Activated naive CD4-positive, alpha-beta T cell treated with anti-CD3 and anti-CD28 coated beads for 36 hours (primary cell): ENCODE measurements at places on chromosomes 12 and 14. TPM values are rescaled to one million over a fixed set of nuclear protein-coding genes. Genes with fewer than 3 reads are reported as not detected.
A peak's percentile ranks its signal among the peaks of the same experiment; 100 is the strongest.

DNA sequence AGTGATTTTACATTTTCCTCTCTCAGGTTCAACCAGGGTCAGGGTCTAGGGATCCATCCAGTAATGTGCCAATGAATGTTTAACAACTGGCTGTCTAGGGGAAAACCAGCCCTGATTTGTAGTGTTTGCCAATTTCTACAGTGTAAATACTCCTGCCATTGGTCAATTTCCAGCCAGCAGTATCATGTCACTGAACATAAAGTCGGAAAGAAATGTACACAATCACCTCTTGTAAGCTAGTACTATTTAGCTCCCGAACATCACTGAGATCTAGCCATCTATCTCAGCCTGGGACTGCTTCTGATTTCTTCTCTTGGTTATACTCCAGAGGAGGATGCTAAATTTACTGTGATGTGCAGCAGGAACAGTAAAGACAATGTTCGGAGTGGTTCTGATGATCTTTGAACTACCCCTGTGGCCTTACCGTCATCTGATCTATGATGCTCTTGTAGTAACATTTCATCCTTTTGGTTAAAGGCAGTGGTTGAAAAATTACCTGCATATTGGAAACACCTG, 36.7 kb upstream of the EGLN3 start:
- no peak for DNase-seq

DNA sequence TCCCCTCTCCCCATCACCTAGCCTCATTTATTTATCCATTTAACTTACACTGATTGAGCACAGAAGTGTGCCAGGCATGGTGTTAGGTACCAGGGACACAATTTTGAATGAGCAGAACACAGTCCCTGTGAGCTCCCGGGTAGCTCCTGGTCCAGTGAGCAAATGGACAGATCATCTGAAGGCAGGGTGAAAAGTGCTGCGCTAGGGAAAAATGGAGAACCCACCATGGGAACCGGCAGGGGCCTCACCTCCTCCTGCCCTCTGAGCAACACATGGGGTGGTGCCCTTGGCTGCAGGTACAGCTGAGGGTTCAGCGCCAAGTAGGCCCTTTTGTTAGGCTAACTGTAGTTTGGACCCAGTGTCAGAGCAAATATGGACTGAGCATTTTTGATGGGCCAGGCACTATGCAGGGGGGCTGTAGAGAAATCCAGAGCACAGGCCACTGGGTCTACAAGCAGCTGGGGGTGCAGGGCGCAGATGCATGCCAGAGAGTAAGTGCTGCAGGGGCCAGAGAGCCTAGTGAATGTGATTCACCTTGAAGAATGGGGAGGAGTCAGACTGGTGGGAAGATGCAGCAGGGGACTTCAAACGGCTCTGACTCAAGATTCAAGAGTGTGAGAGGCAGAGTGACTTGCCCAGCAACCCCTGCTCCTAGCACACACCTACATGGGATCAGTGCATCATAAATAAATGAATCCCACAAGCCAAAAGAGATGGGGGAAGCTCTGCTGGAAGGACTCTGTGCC, 28.2 kb downstream of the LTBP2 start:
- peak; percentile 75 for DNase-seq

- DNase-seq = peak; percentile 22
These were observed 95.8 kb downstream of the TMTC3 start for GRCh38 chr12:88237954-88238353.

- no peak for DNase-seq
These were observed 2.4 kb upstream of the GPRC5D start for GRCh38 chr12:12954356-12954755.

DNA sequence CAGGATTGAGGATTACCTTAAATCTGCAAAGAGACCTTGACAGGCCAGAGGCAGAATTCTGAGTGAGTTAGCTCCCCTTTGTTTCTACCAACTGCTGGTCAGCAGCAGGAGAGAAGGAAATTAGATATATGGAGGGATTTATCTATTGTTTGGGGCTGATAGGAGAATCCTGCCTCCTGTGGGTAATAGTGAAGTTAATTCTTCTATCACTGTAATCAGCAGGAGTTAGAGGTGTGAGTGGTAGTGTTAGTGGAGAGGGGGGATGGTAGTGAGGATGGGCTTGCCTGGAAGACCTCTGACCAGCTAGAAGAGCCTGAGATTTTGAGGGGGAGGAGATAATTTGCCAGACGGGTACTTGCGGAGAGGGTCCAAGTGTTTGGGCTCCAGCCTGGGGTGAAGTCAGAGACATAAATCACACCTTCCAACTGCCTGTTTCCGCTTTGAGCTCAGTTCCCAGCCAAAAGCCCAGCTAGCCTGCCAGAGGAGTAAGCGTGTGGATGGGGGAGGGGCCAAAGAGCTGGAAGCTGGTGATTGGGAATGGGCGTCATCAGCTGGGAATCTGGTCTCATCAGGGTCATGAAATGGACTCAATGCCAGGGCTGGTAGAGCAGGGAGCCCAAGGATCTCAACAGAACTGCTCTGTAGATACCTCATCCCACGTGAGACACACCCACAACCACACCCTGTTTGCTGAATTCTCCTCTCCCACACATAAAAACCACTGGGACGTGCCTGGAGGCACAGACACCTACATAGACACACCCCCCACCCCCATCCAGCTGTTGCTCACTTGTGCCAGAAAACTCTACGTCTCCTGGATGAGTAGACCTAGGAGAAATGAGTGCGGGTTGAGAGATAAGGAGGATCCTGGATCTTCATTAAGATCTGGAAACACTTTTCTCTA, 13.1 kb upstream of the ITGA5 start:
- no peak for DNase-seq

DNA sequence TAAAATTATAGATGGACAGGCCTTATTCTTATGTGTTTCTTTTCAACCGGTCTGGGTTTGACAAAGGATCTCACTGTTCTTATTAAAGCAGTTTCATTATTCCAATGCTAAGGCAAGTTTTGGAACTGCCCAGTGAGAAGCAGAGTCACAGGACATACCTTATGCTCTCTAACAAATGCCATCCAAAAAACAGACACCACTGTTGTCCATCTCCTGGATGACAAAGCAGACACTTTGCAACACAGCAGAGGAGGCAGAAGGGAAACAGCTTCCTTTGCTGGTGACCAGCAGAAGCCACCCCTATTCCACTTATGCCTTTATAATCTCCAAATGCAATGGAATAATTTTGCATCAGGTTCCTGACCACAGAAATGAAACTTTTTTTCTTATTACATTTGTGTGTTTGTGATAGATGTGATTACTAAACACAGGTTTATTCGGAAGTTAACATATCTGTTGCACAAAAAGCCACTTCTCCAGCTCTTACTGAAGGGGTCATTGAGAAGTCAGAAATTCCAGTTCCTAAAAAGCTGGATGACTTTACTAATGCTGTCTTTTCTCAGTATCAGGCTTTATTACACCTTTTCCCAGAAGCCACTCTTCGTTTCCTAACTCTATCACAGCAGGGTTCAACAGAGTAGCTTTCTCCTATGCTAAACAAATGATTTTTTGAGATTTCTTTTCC, 115.6 kb downstream of the BTG1 start:
- no peak for DNase-seq

GRCh38 chr12:57521525-57522010, 1.1 kb upstream of the MBD6 start:
- peak; percentile 41 for DNase-seq

- DNase-seq = no peak
These were observed 193.0 kb downstream of the TRHDE start for GRCh38 chr12:72465155-72465554.

- DNase-seq = no peak
These were observed 218.7 kb upstream of the PELI2 start for GRCh38 chr14:55899531-55899930.

- no peak for DNase-seq
These were observed 11.7 kb downstream of the KDM2B start for GRCh38 chr12:121568971-121569751.

DNA sequence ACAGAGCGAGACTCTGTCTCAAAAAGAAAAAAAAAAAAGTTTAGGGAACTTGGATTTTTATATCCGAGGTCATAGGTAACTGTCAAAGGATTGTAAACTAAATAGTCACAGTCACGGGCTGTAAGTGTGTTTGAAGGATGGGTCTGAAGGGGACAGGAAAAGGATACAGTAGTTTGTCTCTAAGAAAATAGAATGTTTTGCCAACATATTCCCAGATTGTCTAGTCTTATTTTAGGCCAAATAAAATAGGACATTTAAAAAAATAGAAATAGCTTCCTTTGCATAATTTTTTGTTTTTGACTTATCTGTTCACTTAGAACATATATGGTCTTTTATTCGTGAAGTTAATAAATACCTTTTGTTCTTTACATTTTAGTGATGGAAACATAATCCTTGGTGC, 24.2 kb upstream of the REP15 start:
- DNase-seq = no peak

Gene CD69
- total RNA-seq = 153 TPM

Gene ADAM21
- 0.32 TPM for total RNA-seq
